Retinal pigment epithelial cell (primary cell): ENCODE measurements at places on chromosomes 12 and 14.

GRCh38 chr14:66403183-66403582 is 83.0 kb upstream of the CCDC196 start:
- no peak for DNase-seq

- no peak for DNase-seq
Observed at GRCh38 chr14:72653026-72653425, 240.9 kb downstream of the DPF3 start.

GRCh38 chr12:51868821-51869495 is 18.9 kb upstream of the ANKRD33 start:
- no peak for DNase-seq

DNA sequence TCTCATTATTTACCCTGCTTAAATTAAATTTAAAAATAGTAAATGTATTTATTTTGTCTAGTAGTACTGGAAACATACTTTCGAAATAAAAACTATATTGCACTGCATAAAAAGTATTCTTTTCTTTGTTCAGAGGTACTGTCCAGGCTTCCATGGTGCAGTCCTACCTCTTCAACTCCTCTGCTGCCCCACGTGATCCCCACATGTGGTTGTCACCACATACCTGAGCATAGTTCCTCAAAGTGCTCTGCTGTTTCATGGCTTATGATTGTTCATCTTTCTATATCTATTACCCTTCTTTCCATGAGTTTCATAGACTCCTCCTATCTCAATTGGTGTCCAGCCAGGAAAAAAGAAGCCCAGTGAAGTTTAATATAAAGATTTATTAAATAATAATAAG is 317.5 kb upstream of the OR4E1 start:
- DNase-seq = no peak

GRCh38 chr14:82689948-82690347 is 1156.3 kb upstream of the SEL1L start:
- no peak for DNase-seq

GRCh38 chr12:68166317-68166831 is 6.8 kb upstream of the IFNG start:
- no peak for DNase-seq

DNA sequence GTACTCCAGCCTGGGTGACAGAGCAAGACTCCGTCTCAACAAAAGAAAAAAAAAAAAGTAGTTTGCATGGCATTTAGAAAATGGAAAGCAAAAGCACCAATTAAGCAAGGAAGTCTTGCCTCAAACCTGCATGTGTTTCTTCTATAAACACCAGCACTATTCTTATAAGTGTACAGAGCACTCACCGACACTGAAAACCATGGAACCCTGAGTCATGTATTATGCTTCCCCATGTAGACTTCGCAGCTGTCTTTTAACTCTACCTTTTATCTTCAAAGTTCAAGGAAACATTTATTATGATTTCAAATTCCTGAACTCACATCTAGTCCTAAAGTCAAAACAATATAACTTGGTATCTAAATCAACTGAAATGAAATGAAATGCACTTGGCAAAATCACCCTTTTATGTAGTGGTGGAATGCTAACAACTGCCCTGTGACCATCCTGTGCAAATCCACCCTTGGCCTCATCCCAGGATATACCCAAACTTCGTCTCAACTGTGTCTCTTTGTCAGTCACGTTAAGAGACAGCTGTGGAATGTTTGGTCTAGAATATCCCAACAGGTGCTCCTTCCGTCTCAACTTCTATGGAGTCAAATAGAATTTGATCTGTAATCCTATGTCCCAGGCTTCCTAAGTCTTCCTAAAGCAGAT is 4.8 kb downstream of the BCAT1 start:
- no peak for DNase-seq

DNA sequence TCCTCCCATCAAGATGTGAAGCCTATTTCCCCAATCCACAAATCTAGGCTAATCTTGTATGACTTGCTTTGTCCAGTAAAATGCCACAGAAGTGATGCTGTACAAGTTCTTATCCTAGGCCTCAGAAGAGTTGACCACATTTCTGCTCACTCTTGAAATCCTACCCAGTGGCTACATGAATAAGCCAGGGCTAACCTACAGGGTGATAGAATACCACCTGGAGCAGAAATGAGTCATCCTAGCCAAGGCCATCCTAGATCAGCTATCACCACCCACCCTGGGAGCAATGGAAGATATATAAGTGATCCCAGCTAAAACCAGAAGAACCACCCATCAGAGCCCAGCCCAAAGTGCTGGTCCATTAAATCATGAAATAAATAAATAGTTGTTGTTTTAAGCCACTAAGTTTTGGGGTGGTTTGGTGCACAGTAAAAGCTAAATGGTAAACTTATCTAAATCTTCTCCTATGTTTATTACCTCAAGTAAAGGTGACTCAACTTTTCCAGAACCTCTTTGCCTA is 105.1 kb downstream of the RPS29 start:
- DNase-seq = no peak

- no peak for DNase-seq
Observed at GRCh38 chr14:34845869-34846268, 29.3 kb downstream of the BAZ1A start.

DNA sequence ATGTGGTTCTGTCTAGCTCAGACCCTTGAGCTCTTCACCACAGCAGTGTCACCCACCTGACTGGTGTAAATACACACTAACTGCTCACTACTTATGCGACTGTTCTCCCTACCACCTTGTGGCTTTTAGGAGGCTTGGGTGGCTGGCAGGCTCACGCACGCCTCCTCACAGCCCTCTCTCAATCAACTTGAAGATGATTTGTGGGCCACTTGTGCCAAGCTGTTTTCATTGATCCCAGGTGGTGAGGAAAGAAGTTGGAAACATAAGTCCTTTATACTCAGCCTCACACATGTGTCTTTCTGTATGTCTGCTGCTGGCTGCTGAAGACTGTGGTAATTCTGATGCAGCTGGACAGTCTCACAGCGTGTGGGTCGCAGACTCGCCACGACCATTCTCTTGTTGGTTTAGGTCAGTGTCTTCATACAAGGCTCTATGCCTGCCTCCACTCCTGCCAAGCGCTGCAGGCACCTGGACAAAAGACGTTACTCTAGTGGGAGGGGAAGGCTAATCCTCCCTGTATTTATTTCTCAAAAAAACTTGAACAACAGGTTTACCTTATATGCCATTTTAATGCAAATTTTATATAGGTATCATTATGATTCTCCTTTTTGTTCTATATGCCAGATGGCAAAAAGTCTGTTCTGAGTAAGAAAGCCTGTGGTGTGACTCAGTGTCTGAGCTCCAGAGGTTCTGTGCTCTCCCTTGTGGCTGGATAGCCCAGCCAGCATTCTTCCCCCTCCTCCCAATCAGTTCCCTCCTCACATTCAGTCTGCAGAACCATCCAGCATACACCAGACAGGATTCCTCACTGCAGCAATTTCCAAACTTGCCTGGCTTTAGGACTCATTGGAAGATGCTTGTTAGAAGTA is 115.6 kb downstream of the DIP2B start:
- DNase-seq = no peak

DNA sequence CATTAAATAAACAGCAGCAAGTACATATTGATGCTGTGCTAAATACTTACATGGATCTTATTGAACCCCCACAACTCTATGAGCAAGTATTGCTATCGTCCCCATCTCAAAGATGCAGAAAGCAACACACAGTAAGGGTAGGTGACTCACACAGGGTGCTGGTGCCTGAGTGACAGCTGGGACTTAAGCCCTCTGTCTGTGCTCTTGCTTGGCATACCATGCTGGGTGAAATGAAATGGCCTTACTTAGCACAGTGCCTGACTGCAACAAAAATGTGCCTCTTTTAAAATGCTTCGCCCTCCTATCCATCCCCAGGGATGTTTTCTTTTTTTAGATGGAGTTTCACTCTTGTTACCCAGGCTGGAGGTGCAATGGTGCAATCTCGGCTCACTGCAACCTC is 788 bp downstream of the TEX52 start:
- no peak for DNase-seq

- DNase-seq = no peak
Observed at GRCh38 chr12:124637581-124637981, 70.2 kb upstream of the NCOR2 start.

DNA sequence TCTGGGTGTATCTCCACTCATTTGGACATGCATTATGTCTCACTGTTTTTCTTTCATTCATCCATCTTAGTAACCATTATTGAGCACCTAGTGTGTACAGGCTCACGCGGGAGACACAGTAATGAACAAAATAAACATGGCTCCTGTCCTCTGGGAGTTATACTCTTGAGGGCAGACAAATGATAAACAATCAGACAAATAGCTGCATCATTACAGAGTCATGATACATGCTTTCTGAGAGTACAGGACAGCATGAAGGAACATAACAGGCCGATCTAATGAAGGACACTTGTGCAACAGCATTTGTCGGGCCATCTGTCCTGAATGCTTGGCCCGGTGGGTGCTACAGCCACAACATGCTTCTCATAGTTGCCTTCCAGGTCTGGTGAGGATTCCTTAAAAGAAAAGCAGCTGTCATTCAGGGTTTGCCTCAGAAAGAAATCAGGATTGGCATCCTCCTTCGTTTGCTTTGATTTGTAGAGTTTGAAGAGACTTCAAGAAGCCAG is 77.2 kb upstream of the EGLN3 start:
- no peak for DNase-seq

DNA sequence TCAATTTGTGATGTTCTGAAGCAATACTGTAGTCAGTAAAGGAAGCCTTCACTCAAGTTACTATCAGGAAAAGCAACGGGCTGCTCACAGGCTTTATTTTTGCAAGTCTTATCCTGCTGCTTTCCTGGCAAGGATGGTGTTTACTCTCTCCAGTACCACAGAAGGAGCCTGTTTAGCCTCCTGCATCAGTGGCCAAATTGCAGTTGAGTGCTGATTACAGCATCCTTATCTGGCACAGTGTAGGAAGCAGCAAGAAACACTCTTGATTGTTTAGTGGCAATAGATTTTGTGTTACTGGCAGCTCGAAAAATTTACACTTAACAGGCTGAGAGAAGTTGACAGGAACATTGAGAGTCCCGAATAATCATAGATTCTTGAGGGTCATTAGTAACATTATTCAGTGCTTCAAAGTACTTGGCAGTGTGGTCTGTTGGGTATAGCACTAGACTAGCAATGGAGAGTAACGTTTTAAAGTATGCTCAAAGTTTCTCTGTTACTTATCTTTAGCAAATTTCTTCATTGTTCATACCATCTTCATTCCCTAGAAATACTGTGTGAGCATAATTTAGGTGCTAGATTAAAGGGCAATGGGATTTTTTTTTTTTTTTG is 11.7 kb downstream of the TULP3 start:
- no peak for DNase-seq

DNA sequence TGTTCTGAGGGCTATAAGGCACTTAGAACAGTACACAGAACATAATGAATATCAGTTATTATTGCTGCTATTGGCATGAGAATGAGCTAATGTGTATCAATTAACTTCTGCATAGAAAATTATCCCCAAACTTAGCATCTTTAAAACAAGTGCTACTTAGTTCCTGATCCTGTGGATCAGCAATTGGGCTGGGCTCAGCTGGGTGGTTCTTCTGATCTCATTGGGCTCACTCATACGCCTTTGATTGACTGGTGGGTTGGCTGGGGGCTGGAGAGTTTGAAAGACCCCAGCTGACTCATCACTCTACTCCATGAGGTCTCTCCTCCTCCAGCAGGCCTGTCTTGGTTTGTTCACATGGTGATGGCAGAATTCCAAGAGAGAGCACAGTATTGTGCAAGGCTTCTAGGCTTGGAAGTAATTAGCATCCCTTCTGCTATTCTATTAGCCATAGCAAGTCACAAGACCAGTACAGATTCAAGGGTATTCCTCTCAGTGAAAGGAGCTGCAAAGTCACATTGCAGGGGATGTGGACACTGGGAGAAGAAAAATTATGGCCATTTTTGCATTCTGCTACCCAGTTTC is 27.2 kb upstream of the HSPB8 start:
- no peak for DNase-seq

DNA sequence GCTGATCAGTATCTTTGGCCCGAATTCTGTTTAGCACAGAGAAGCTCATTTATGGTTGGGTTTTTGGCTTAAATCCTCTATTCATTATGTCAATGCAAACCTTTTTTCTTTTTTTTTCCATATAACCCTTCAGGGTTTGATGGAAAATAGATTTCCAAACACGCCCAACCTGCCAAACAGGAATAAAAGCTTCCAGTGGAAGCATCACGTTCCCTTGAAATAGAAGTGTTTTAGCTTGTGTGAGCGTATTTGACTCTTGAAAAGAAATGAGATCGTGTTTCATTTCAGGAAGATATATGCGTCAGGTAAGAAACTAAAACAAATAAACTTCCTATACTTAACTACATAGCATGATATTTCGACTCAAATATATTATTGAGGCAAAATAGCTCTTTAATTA is at the start of gene PIK3C2G:
Gene PIK3C2G, plus strand, starts transcription at position 246 of the 400 bp plus-strand sequence. CDS start 20,564 bp downstream, outside the sequence.
- no peak for DNase-seq

- DNase-seq = no peak
Observed at GRCh38 chr12:27733791-27734190, 23.2 kb downstream of the MRPS35 start.

DNA sequence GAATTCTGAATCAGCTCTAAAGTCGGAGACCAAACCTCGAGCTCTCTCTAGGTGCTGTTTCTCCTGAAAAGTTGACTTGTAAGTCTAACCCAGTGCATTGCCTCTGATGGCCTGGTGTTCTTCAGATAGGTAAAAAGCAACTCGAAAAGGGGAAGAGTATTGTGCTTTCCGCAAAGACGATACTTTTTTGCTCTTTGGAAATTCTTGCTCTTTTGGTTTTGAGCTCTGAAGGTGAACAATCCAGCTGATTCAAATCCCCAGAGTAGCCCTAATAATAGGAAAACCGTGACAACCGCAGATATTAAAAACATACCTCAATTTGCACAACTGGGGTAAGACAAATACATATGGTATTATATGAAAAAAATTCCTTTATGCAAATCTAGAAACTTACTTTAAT is 447.4 kb downstream of the RAD51B start:
- DNase-seq = no peak

GRCh38 chr12:124765581-124766489 is 97.8 kb downstream of the SCARB1 start:
- no peak for DNase-seq

DNA sequence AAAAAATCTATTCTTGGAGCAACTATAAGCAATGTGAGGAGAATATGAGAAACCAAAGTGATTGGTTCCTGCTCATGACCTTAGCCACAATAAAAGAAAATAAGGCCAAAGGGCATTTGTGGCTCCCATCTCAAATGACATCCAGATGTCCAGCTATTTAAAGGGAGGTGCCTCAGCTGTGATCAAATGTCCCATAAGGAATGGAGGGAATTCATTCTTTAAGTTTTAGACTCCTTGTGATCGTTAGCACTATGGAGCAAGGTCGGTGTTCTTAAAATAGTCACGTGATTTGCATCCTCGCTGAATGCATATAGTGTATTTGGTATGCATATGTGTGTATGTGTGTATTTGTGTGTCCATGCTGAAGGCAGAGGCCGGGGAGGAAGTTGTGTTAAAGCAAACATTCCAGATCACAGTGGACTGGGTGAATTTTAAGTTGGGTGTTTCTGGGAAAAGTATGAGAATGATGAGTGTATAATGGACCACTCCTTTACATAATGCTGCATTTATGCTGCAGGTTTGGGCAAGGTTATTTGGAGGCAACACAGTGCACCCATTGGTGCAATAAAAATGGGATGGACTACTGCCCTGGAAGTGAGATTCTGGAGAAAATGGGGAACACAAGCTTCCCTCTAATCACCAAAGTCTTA is 5.6 kb upstream of the E2F7 start:
- no peak for DNase-seq
